ENCODE measurements at places on chromosomes 2 and 18.

GRCh38 chr2:186349508-186349907 is 136.6 kb upstream of the ZC3H15 start:
- DNase-seq = no peak

DNA sequence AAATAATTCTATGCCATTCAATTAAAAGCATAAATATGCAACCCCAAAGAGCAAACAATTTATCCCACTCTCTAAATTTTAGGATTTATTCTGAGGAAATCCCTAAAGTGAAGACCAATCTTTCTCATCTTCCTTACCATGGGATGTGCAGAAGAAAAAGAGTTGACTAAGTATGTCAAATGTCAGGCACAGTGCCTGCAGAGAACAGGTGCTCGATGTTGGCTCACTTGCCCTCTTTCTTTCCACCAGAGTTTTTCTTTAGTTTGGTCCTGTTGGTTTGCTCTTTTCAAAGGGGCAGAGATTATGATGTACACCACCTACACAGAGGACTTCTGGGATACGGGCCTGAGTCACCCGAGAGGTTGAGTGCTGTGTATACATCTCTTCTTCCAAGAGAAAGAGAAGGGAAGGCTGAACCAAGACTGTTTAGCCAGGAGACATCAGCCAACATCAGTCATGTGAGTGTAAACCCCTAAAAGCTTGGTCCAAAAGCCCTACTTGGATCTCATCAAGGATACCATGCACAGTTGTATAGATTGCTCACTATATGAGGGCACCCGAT is 51.7 kb downstream of the SUMO1 start:
- DNase-seq = no peak

- no peak for DNase-seq
These were observed 52.7 kb downstream of the FHOD3 start for GRCh38 chr18:36350251-36350651.

DNA sequence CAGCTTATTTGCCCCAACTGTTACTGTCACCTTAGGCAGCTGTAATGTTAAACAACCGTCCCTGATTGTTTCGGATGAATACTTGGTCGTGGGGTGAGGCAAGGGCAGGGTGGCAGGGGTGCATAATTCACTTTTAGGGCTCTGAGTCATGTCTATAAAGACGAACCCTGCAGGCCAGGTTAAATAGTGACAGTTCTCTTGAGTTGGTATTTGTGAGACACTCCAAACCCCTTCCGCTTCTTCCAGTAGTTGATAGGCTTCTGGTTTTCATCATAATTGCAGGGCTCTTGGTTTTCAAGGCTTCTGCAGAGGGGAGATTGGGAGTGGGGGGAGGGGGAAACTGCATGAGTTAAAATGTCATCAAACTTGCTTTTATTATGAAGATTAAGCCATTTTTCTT is 97.2 kb upstream of the TSPYL6 start:
- DNase-seq = no peak

- no peak for DNase-seq
These were observed 123.0 kb downstream of the MYCN start for GRCh38 chr2:16063251-16063850.

DNA sequence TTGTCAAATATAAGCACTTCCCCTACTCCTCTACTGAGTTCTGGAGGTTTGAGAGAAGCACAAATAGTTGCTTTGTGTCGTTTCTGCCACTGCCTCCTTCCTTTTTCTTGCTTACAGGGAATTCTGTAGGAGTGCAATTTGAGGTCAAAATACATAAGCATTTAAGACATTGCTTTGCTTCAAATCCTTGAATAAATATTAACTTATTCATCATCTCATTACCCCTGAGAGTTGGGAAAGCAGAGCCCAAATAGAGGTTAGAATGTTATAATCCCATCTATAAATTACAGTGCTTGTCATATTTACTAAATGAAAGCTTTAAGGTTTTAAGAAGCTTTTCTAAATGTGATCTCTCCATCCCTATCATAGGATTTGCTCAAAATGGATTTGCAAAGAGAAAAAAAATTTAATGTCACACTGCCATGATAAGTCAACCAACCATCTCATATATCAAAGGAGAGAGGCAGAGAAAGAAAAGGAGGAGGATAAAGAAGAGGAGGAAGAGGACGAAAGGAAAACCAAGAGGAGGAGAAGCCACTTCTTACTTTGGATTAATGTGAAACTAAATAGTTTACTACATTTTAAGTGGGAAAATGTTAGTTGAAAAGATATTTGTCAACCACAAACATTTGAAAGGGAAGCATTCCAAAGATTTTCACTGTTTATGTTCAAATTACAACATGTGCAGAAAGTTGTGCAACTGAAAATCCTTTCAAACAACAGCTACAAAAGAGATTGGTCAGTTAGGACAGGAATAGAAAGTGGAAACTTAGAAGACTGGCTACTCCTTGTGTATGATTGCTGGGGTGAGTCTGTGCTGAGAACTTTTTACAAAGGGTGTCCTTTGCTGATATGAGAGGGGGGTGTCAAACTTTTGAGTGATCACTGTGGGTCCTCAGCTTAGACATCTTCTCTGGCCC is 277.3 kb upstream of the FN1 start:
- no peak for DNase-seq

DNA sequence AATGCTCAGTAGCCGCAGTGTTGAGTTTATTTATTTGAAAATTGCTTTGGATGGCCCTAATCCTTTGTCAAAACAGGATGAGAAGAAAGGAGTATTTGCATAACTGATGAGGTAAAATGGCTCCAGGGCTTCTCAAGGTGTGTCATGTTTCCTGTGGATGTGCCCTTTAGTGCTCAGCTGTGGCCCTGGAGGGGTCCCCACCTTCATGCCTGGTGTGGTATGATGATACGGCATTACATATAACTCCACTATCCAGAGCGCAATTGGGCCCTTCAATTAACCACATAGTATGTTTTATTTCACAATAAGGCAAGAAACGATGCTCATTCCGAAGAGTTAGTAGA is 39.8 kb upstream of the TMEM178A start:
- DNase-seq = no peak

- DNase-seq = no peak
These were observed 316.6 kb upstream of the NCKAP5 start for GRCh38 chr2:133884739-133885381.

GRCh38 chr18:77833807-77834206 is 584.2 kb downstream of the GALR1 start:
- DNase-seq = no peak

DNA sequence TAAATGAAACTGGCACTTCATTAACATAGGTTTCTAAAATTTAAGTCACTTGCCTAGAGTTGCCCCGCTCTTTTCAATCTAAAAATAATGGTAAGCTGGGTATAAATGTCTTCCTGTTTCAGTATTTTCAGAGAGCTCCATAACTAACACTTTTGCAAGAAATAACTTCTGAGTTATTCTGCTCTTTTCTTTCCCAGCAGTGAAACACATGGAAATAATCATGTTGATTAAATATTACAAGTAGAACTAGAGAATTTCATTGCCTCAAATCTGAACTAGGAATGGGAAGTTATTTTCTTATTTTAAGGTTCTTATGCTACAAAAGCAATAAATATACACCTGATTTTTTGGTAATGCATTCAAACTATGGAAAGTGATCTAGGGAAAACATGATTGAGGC is 257.4 kb downstream of the IKZF2 start:
- DNase-seq = no peak

GRCh38 chr2:42096869-42097591 is 49.2 kb downstream of the PKDCC start:
- no peak for DNase-seq

GRCh38 chr2:196851088-196851487 is 41.9 kb upstream of the C2orf66 start:
- no peak for DNase-seq

DNA sequence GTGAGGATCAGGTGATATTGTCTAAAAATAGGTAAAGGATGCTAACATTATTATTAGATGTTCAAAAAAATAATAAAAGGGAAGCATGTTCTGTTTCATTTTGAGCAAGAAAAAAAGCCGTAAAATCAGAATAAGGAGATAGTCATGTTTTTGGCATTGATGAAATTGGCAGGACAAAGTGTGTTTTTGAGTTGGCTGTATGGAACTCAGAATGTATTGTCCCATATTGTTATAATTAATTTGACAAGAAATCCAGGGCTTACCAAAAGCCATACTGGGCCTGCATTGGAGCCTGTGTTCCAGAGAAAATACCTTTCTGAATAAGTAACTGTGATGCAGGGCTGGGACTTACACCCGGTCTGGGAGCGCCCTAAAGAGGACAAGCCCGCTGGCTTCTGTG is 232.0 kb downstream of the AGAP1 start:
- no peak for DNase-seq

- DNase-seq = no peak
These were observed 17.1 kb downstream of the CCT7 start for GRCh38 chr2:73250872-73251846.

DNA sequence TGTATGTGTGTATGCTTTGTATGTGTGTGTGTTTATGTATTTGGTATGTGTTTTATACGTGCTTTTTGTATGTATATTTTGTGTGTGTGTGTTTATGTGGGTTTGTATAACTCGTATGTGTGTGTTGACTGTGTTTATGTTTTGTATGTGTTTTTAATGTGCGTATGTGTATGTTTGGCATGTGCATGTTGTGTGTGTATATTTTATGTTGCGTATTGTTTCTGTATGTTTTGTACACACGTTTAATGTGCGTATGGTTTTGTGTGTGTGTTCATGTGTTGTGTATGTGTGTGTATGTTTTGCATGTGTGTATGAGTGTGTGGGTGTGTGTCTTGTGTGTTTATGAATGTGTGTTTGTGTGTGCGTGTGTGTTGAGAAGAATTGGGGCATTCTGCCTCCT is 55.2 kb upstream of the NCK2 start:
- DNase-seq = no peak

- no peak for DNase-seq
These were observed 37.0 kb downstream of the LBH start for GRCh38 chr2:30268296-30268871.

GRCh38 chr2:53268086-53268485 is 499.5 kb upstream of the CHAC2 start:
- DNase-seq = no peak

GRCh38 chr2:225112362-225113126 is 70.3 kb upstream of the DOCK10 start:
- DNase-seq = no peak

DNA sequence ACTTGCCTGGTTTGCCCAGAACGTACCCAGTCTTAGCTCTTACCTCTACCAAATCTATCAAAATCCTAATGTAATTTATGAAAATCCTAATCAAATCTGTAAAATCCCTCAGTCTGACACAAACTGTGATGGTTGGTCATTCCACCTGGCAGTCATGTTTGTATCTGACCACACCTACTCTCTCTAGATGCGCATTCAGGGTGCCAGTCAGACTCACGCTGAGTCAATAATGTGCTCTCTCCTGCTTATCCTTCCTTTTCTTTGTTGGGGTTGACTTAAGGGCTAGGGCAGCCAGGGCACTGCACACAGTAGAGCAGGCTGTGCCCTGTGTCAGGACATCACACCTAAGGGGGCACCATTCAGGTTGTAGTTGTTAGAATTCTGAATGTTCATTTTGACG is 48.5 kb upstream of the PARD3B start:
- DNase-seq = no peak

GRCh38 chr18:68507781-68508180 is 207.1 kb downstream of the TMX3 start:
- DNase-seq = no peak

DNA sequence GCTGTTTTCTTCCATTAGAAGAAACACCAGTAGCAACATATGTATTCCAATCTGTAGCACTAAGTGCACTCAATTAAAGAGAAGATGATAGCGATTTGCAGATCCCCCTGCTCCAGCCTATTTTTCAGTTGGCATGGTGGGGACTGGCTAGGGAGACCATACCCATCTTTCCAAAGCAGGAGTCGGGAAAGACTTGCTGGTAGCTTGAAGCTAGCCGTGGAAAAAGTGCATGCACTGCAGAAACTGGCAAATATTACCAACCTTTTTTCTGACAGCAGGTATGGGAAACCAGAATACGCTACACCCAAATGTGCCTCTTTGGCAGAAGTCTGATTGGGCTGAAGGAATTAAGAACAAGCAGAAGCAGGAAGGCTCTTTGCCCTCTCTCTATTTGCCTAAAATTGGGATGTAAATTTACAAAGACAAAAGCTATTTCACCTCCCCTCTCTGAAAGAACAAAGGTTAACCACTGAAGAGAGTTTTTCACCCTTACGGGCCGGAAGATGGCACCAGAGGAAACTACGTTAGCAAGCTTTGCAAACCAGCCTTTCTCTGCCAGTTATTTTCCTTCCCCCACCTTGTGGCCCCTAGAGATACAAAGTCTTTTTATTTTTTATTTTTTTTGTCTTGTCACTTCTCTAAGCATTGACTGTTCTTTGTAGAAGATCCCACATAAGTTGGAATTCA is 273.1 kb downstream of the DLGAP1 start:
- no peak for DNase-seq

GRCh38 chr2:201837824-201838431 is 31.6 kb downstream of the CDK15 start:
- no peak for DNase-seq

- no peak for DNase-seq
These were observed 178.3 kb upstream of the LRATD1 start for GRCh38 chr2:14454202-14454601.

- no peak for DNase-seq
These were observed 1037.7 kb upstream of the SLC39A10 start for GRCh38 chr2:194619366-194619765.

DNA sequence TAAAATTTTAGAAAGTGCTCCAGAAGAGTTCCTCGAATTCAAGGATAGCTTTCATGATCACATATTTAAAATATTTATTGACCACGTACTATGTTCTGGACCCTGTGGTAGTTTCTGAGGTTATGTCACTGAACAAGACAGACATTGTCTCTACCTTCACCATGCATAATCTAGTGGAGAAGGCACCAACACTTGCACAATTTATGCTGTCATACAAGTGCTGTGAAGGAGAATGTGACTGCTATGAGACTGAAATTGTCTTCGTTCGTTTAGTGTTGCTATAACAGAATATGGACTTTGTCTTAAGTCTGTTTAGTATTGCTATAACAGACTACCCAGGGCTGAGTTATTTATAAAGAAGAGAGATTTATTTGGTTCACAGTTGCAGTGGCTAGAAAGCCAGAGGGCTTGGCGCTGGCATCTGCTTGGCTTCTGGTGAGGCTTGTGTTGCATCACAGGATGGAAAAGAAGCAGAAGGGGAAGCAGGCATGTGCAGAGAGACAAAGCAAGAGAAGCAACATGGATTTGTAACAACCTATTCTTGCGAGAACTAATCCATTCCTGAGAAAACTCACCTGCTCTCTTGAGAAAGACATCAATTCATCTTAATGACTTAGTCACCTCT is 50.0 kb upstream of the RFX8 start:
- DNase-seq = no peak

- no peak for DNase-seq
These were observed 30.0 kb downstream of the SERPINB8 start for GRCh38 chr18:63999871-64000270.

DNA sequence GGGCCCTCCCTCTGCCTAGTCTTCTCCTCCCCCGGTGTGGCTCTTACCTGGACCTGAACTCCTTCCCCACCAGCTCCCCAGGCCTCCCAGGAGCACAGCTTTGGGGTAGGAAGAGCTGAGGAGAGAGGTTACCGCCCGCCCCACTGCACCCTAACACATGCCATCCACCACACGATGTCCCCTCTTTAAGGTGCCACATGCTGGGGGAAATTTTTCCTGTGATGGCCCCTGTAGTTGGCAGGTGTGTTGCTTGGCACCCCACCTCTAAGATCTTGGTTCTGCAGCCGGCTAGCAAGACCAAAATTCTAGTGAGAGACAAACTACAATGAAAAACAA is 6.9 kb upstream of the TEX261 start:
- no peak for DNase-seq
